Neural crest cell (in vitro differentiated cells): ENCODE measurements at places on chromosomes 3 and 15.

DNA sequence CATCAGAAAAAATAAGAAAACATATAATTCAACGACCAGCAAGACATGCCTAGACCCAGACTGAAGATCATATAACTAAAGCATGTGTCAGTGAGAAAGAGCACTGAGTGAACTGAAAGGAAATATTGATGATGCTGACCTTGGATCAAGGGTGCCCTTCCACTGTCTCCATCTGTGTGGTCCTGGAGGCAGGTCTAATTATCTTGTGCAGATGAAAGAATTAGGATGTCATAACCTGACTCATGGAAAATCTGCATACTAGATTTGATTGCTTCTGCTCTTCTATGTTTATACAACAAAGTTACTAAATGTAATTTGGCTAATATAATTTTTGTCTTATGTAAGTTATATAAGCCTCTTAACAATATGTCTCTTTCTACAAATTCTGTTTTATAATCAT lies 264.6 kb upstream of the TGFBR2 start:
- DNase-seq: no peak

GRCh38 chr15:42595626-42596240 lies 20.3 kb downstream of the STARD9 start:
- DNase-seq: no peak

DNA sequence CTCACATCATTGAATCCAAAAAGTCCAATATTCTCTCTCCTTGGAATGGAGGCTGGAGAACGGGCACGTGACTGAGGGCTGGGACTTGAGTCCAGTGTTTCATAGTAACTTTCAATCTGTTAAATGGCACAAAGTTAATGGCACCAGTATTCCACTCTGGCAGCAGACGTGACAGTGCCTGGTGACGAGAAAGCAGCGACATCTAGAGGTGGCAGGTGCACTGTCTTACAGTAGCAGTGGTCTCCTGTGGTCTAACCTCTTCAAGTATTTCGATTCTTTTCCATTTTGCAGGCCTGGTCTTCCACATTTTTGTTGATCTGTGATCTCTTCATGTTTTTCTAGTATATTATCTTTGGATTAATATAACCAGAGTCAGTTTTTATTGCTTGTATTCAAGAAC lies 107.1 kb downstream of the OXSM start:
- DNase-seq: peak; percentile 14

DNA sequence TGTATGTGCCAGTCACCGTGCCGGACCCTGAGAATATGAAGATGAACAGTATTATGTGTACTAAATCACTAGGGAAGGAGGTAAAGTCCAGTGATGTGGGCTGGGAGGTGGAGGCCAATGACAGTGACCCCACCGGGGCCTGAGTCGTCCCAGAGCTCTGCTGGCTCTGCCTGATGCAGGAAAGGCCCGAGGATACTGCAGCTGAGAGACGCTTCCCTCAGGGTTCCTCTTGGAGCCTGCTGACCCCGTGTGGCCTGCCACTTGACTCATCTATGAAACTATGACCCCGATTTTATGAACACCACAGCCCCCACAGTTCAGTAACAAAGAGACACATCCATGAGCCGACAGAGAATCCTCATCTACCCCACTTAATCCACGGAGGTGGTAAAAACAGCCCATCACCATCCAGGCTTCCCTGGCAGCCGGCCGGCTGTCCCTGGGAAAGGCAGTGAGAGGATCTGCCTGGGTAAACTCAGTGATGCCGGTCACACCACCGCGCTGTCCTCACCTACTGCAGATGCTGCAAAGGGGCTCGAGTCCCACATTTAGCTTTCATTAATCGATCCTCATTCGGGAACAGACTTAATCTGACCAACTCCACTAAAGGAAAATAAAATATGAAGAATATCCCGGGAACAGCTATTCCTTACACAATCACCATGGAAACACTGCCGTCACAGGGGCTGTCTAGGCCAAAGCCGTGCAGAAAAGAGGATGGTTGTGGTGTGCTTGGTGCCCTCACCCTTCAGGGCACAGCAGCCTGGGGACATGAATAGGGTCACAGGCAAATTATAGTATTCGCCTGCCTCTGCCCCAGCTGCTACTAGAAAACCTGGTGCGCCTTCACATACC lies 82.9 kb downstream of the ARRDC4 start:
- no peak for DNase-seq

GRCh38 chr3:108602249-108602934 lies 12.9 kb downstream of the DZIP3 start:
- DNase-seq: no peak

- DNase-seq: no peak
Measured at GRCh38 chr3:24907106-24907505, 412.5 kb upstream of the THRB start.

DNA sequence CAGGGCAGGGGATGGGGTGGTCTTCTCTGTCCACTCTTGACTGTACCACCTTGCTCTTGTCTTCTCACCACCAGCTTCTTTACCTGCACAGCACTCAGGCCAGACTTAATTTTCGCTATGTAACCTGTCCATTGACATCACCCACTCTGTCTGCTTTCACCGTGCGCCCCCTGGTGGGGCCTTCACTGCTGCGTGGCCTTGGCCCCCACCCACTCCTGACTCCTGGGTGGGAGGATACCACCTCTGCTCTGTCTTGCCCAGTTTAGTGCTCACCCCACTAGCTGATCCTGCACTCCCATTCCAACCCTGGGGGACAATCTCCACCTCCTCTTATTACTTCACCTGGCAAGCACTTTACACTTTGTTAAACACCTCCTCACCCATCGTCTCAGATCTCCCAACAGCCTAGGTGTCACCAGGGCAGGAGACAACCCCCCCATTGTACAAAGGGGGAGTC lies 17.7 kb downstream of the PTH1R start:
- DNase-seq: peak; percentile 66

- DNase-seq: no peak
Measured at GRCh38 chr3:167151636-167152035, 228.5 kb downstream of the ZBBX start.
